ENCODE measurements at places on chromosomes 13 and 19.
A peak's percentile ranks its signal among the peaks of the same experiment; 100 is the strongest.

GRCh38 chr13:44101347-44102083 lies 221.8 kb downstream of the LACC1 start:
- no peak for DNase-seq

- DNase-seq, result no peak
These were observed 264.0 kb downstream of the KLF12 start for GRCh38 chr13:73870036-73870741.

DNA sequence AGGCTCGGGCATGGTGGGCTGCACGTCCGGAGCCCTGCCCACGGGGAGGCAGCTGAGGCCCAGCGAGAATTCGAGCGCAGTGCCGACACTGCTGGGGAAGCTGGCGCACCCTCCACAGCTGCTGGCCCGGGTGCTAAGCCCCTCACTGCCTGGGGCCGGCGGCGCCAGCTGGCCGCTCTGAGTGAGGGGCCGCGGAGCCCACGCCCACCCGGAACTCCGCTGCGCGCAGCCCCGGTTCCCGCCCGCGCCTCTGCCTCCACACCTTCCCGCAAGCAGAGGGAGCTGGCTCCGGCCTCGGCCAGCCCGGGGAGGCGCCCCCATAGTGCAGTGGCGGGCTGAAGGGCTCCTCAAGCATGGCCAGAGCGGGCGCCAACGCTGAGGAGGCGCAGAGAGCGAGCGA lies 2080.4 kb downstream of the PCDH9 start:
- no peak for DNase-seq

DNA sequence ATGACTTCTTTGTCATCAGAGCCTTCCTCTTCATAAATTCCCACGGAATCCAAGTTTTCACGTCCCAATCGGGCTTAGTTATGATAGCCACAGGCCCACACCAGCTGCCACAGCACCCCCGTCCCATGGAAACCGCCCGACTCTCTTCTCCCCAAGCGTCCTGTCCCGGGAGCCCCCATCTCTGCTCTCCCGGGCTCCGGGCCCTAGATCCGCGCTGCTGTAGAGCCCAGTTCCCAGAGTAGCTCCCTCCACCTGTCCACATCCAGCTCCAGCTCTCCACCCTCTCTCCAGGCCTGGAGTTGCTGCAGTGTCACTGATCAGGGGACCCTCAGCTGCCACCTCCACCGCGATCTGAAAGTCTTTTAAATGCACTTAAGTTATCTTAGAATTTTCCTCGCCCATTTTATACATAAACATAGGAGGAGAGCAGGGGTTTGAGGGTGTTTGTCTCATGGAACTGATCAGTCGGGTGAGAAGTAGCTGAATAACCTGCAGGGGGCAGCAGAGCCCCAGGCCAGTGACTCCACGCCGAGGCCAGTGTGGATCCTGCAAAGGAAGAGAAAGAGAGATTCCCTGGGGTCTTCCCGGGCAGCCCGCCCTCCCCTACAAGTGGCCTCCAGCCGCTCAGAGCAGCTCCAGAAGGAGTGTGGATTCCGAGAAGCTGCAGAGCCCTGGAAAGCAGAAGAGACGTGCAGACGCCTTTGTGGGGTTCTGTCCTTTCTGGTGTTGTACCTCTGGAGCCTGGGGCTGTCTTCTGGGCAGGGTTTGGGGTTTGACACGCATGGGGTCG lies 1.1 kb upstream of the ZNF763 start:
- DNase-seq, result peak; percentile 58

GRCh38 chr13:112996671-112997091 lies 27.7 kb downstream of the MCF2L start:
- DNase-seq, result no peak

DNA sequence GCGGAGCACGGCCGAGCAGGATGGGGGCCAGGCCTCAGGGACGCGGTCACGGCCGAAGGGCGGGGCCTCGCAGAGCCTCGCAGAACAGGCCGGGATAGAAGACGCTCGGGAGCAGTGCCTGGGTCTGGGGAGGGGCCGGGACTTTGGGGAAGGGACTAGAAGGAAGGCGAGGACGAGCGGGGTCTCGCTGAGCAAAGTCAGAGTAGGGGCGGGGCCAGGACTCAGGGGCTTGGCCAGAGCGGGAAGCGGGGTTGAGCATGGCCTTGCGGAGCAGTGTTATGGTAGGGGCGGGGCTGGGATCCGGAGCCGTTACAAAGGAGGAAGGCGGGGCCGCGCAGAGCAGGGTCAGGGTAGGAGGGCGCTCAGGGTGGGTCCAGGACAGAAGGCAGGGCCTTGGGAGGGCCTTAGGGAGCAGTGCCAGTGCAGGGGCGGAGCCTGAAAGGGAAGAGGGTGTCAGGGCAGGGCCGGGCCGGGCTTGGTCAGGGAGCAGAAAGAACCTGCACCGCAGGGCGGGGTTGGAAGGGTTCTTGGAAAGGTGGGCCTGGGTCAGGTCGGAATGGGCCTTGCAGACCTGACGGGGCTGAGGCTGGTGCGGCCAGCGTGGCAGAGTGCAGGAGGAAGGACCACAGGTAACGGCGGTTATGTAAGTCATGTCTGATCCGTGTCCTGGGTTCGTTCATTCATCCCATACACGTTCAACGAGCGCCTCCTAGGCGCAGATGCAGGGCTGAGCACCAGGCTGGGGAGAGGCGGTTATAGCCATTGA lies 533 bp upstream of the ATP8B3 start:
- peak; percentile 97 for DNase-seq

- no peak for DNase-seq
These were observed 105.6 kb upstream of the PEG3 start for GRCh38 chr19:56946159-56946558.

GRCh38 chr13:114230117-114230516 lies 4.6 kb upstream of the CDC16 start:
- DNase-seq, result no peak

- DNase-seq, result no peak
These were observed 3.9 kb upstream of the SLC35E1 start for GRCh38 chr19:16575861-16576689.
